ENCODE measurements at places on chromosomes 5 and 9.

- DNase-seq, result no peak
These were observed 732 bp downstream of the PBX3 start for GRCh38 chr9:125747765-125748445.

DNA sequence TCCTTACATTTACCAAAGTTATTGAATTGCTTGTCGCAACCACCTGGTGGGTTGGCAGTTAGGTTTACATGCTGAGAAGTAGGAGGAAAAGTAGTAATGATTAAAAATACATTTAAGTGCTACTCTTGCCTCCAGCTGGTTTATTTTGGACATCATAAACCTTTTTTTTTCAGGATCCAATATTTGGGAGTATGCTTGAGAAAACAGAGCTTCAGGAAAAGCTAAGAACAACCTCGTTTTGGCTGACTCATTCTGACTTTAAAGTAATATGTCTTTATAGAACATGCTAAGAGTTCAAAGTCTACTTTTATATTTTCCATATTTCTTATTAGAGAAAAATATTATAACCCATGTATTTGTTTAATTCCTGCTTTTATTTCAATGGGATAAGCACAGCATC is 41.7 kb upstream of the BNC2 start:
- no peak for DNase-seq

DNA sequence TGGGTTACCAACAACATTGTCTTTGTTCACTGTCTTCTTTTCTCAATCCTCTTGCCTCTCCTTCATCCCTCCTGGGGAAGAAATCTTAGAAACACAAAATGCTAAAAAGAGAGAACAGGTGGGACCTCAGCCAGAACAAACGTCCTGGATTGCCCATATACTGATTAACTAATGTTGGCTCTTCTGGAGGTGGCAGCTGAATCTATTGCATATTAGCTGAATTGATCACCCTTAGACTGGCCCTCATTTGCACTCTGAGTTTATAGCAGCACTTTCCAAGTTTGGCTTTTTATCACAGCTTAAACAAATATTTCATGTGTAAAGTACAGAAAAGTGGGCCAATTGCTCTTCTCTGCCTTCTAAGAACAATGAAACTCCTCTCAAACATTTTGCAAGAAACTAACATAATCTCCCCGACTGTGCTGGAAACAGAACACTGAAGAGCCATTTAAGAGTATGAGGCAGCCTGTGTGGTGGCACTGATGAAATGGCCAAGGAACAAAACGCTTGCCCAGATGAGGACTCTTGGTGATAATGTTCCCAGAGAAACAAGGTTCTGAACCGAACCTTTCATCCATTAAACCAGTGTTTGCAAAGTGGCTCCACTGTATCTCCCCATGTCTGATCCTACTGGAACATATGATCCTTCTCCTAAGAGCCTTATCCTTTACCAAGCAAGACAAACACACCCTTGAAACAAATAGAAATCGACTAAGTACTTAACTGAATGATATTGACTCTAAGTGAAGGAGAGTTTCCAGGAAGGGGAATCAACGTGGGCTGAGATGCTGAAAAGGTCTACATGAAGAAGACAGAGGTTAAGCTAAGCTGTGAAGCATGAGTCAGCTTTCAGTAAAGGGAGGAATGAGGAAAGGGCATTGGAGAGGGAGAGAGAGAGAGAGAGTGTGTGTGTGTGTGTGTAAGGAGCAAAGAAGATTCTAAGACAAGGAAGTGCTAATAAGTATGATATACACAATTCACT is 83.2 kb upstream of the LIFR start:
- no peak for DNase-seq

- DNase-seq, result peak; percentile 57
These were observed 146.4 kb downstream of the HACD4 start for GRCh38 chr9:20884985-20885593.

DNA sequence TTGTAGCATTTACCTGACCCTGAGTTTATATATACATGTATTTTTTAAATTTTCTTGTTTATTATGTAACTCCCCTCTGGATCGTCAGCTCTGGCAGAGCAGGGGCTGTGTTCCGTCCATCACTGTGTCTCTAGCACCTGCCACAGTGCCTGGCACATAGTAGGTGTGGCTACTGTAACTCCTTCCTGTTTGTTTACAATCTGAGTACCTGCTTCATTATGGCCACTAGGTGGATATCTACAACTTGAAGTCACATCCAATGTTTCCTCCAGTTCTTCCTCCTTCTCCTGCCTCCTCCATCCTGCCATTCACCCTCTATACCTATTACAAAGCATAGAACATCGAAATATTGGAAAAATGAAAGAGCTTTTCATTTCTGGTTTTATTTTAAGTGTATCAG is 14.2 kb upstream of the PPP1R2B start:
- no peak for DNase-seq
